ENCODE measurements at places on chromosomes 13 and 19.

DNA sequence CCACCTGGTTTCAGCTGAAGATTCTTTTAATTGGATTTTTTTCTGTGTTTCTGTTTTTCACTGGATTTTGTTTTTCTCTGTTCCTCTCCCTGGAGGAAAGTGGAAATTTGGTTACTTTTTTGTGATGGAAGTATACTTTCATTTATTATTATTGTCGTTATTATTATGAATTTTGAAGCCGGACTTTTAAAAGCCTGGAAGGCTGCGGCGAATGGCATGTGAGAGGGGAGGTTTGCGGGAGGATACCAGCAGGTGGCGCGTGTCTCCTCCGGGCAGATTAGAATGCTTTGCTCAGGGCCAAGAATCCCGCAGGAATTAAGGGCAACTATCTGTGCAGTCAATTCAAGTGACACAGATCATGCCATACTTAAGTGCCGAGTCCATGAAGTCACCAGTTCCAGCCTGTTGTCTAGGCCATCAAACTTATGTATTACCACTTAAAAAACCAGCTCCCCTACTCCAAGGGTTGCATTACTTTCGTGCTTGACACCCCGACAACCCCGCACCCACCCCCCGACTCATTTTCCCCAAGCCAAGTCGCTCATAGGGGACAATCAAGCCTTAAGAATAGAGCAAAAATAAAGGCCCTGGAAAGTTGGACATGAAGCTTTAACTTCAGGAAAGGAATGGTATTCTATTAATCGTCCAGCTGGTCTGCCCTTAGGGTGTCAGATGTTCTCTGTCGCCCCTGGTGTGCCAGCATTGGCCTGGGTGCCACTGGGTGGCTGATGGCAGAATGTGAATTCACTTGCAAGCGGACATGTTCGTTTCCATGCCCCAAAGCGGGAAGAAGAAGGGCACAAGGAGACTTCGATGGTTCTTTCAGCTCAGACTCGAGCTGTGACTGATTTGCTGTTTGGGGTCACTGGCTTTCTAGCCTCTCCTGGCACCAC lies 1.3 kb upstream of the LRCH1 start:
- peak; percentile 90 for DNase-seq

- peak; percentile 59 for DNase-seq
These were observed at the start of gene RASAL3 for GRCh38 chr19:15464394-15465385. Gene RASAL3, minus strand, starts transcription at chr19:15464544. Its CDS starts 186 bp downstream, at chr19:15464358.

DNA sequence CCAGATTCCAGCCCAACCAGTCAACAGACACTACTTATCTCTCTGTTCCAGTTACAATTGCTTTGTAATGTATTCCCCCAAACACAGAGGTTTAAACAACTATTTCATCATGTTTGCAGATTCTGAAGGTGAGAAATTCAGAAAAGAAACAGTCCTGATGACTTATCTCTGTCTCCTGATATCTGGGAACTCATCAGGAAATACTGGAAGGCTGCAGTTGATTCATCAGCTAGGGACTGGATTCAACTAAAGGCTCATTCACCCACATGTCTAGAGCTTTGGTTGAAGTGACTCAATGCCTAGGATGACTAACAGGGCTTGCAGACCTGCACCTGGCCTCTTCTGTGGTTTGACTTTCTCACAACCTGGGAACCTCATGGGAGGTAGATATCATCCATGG lies 56.6 kb upstream of the GPC6 start:
- DNase-seq, result no peak

- no peak for DNase-seq
These were observed 22.6 kb upstream of the CDC16 start for GRCh38 chr13:114212158-114212495.

DNA sequence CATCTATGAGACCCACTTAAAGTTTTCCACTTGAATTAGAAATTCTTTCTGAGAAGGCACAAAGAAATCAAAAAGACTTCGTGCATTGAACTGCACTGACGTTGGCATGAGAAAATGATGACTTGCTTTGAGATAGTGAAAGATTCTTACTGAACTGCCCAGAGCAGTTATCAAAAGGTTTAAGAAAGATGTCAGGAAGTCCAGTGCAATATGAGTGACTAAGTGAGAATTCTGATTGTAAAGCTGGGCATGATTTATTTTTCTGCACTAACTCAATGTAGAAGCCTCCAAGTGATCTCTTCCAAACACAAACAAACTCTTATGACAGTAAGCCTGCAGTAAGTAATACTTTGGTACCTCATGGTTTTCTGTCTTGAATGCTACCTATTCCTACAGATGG lies 52.1 kb downstream of the SERTM1 start:
- no peak for DNase-seq

GRCh38 chr19:7848779-7849457 lies 18.9 kb downstream of the EVI5L start:
- no peak for DNase-seq

- peak; percentile 76 for DNase-seq
These were observed 130.1 kb downstream of the RGCC start for GRCh38 chr13:41587490-41587889.

GRCh38 chr19:40163541-40164129 lies 27.6 kb upstream of the MAP3K10 start:
- DNase-seq, result no peak

- no peak for DNase-seq
These were observed 17.2 kb upstream of the RNASEH2B start for GRCh38 chr13:50892210-50892944.

- DNase-seq, result no peak
These were observed 51.2 kb downstream of the ZNF45 start for GRCh38 chr19:43883864-43884263.

- DNase-seq, result no peak
These were observed 70.5 kb upstream of the ZNF420 start for GRCh38 chr19:37007587-37008220.

GRCh38 chr13:108700422-108701170 lies 71.2 kb downstream of the MYO16 start:
- DNase-seq, result no peak

DNA sequence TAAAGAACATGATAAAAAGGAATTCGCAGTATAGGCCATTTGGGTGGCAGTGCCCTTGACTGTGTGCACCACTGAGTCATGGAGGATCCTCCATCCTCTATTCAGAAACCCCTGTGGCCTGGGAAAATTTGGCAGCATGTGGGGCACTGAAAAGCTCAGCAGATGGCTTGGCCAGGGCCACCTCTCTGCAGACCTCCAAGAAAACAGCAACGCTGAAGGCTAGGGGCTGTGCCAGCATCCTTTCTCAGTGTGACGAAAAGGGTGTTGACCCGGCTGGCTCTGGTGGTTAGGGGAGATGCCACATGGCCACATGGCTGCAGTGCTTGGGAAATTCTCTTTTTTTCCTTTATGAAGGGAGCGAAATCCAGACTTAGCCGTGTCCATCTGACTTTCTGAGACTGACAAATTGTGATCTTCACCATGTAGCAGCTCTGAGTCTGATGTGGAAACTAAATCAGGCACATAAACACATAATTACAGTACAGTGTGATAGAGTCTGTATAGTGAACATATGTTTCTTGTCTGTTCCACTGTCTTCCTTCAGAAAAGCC lies 178.0 kb downstream of the KCTD12 start:
- no peak for DNase-seq

GRCh38 chr13:98878486-98879126 lies 99.3 kb downstream of the DOCK9 start:
- DNase-seq, result no peak

DNA sequence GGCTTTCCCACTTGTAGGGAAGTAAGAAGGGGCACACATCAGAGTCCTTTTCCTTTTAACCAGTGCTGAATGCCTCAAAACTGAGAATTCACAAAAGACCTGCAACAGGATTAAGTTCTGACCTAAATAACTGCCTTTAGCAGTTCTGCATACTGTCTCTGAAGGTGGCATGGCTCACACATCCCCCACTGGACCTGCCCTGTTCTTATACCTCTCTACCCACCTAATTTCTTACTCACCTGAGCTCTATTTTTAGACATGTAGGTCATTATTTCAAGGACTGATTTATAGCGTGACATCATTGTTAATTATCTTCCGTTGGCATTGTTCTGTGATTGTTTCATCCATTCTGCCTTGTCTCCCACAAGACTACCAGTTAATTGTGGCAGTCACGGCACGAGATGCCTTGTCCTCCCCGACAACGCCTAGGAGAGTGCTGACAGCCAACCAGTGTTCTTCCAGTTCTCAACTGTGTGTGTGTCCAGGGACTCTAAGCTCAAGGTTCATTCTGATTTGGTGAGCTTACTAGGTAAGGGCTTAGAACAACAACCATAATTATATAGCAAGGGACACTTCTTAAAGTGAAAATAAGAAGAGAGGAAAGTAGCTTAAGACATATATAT lies 27.1 kb upstream of the UBL3 start:
- no peak for DNase-seq

GRCh38 chr19:57583521-57584416 lies at the start of gene ZIK1:
Gene ZIK1, plus strand, starts transcription at chr19:57584145. Its CDS starts 212 bp downstream, at chr19:57584357.
- DNase-seq, result peak; percentile 98

DNA sequence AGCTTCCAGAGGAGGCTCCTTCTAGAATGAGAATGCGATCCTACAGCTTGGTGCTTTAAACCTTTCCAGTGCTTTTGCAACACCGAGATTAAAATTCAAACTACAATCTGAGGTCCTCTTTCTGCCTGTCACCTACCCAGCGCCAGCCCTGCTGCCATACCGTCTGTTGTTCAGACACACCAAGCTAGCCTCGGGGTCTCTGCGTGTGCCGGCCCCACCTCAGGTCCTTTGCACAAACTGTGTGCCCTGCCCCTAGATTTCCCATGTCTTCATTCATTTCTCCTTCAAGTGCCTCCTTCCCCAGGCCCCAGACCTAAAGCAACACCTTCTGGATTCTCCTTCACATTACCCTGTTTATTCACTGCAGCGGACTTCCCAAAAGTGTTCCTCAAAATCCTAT lies 11.1 kb downstream of the HSH2D start:
- no peak for DNase-seq

DNA sequence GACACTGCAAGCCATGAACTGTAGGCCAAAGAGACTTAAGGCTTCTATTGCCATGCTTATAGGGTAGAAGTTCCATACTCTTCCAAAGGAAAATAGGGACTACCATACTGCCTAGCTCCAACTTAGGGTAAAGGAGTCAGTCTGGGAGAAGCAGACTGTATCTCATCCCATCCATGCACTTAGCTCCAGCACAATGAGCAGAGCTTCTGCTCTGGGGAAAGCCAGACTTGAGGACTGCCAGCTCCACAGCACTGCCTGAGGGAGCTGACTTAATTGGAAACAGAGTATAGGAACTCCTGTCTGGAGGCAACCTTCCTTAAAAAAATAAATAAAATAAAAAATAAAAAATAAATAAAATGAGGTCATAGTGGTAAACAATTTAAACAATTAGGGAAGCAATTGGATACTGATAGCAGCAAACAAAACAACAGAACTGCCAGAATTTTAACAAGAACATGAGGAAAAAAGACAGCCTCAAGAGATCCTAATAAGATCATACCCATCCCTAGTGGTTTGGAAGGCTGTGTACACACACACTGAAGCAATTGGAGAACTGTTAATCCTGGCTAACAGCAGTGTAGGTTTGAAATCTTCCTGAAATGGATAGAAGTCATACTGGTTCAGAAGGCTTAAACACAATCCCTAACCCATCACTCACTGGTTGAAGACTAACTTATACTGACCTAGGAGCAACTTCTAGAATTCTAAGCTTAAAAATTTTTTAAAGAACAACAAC lies 550.1 kb downstream of the TBC1D4 start:
- no peak for DNase-seq

- no peak for DNase-seq
These were observed 174.5 kb downstream of the KCTD12 start for GRCh38 chr13:76711550-76712182.

GRCh38 chr13:40440990-40441820 lies 225.2 kb downstream of the FOXO1 start:
- no peak for DNase-seq

- DNase-seq, result no peak
These were observed 1.6 kb upstream of the DIRAS1 start for GRCh38 chr19:2722541-2723344.

- DNase-seq, result no peak
These were observed 110.2 kb upstream of the TSHZ3 start for GRCh38 chr19:31459430-31459829.

GRCh38 chr13:105957769-105958438 lies 577.6 kb downstream of the EFNB2 start:
- no peak for DNase-seq

GRCh38 chr13:105365831-105366230 lies 1169.6 kb downstream of the EFNB2 start:
- DNase-seq, result no peak

- no peak for DNase-seq
These were observed 21.0 kb upstream of the LRCH1 start for GRCh38 chr13:46531953-46532352.

GRCh38 chr13:53017433-53017970 lies 11.1 kb upstream of the OLFM4 start:
- no peak for DNase-seq

DNA sequence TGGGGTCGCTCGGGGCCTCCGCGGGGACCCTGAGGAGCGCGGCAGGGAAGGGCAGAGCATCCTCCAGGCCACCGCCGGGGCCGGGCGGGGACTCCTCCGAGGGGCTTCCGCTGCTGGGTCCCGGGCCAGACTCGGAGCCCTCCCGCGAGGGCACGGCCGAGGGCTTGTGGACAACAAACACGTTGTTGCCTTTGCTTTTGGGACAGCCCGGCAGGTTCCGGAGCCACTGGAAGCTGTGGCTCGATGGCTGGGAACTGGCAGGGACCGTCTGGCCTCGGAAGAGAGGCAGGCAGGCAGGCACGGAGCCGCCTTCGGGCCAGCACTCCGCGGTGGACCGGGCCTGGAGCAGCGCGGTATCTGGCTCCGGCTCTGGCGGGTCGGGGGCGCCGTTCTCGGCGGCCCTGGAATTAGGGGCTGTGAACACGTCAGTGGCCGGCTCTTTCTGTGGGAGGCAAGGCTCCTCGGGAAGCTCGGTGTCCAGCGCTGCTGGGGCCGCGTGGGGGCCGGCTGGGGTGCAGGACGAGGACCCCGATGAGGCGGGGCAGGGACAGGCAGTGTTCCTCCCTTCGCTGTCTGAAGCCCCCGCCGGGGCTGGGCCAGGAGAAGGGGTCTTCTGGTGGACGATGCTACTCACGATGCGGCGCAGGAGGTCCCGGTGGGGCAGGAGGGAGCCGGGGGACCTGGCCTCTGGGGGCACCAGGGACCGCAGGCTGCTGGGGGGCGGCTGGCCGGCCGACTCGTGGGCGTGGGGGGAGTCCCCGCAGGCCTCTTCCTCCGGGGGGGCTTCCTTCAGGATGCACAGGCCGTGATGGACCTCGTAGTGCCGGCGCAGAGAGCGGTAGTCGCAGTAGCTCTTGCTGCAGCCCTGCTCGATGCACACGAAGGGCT lies 27.6 kb downstream of the ZNF541 start:
- peak; percentile 68 for DNase-seq

DNA sequence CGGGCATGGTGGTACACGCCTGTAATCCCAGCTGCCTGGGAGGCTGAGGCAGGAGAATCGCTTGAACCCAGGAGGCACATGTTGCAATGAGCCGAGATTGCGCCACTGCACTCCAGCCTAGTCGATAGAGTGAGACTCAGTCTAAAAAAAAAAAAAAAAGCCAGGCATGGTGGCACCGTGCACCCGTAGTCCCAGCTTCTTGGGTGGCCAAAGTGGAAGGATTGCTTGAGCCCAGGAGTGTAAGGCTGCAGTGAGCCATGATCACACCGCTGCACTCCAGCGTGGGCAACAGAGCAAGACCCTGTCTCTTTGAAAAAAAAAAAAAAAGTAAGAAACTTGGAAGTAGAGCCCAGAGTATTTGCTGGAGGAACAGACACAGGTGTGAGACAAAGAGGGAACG lies 27.7 kb downstream of the CCDC8 start:
- no peak for DNase-seq
